ENCODE measurements at places on chromosomes 12 and 14. TPM values are rescaled to one million over a fixed set of nuclear protein-coding genes. Genes with fewer than 3 reads are reported as not detected.

Gene PTCSC3
- not detected for total RNA-seq

Gene KCNC2
- total RNA-seq = not detected

Gene TMEM121
- 3.6 TPM for total RNA-seq

Gene CABP1
- total RNA-seq = not detected

Gene EIF2S3B
- 0.97 TPM for total RNA-seq

Gene WNT1
- not detected for total RNA-seq

Gene GLT1D1
- 0.11 TPM for total RNA-seq

Gene TCL1B
- not detected for total RNA-seq

Gene RAD51AP1
- 4.4 TPM for total RNA-seq

Gene ARHGAP9
- total RNA-seq = 2.1 TPM

Gene LTBR
- 17.0 TPM for total RNA-seq

Gene SYCP3
- not detected for total RNA-seq

Gene PTPRR
- not detected for total RNA-seq

Gene CCDC197
- not detected for total RNA-seq

Gene SMIM41
- not detected for total RNA-seq

Gene PRKD1
- 6.6 TPM for total RNA-seq

Gene COA8
- 41.0 TPM for total RNA-seq

Gene DHH
- total RNA-seq = not detected

Gene LRRC43
- total RNA-seq = 1.0 TPM

Gene KLHL33
- 0.05 TPM for total RNA-seq

Gene RIPK3
- total RNA-seq = 1.3 TPM

Gene BMP4
- 7.3 TPM for total RNA-seq

Gene TAS2R50
- 3.1 TPM for total RNA-seq

Gene SIX1
- 339 TPM for total RNA-seq

Gene DHRS2
- total RNA-seq = not detected

Gene TBX3
- total RNA-seq = 0.91 TPM

Gene NKX2-8
- total RNA-seq = not detected

Gene SERPINA6
- not detected for total RNA-seq

Gene GDF3
- not detected for total RNA-seq

Gene LUM
- 481 TPM for total RNA-seq

Gene OXA1L
- 122 TPM for total RNA-seq

Gene IL22
- not detected for total RNA-seq

Gene TEX52
- not detected for total RNA-seq

Gene TAS2R9
- not detected for total RNA-seq

Gene IL31
- not detected for total RNA-seq

Gene GARIN6
- not detected for total RNA-seq

Gene RGS6
- total RNA-seq = 0.24 TPM

Gene WDHD1
- 8.0 TPM for total RNA-seq

Gene PTPRQ
- 0.35 TPM for total RNA-seq

Gene RNU6-8
- not detected for total RNA-seq

Measured in osteocyte (in vitro differentiated cells).